CD4-positive, alpha-beta T cell treated with Interleukin-10 for 1 hour (primary cell): ENCODE measurements at places on chromosomes 2 and 18.

- DNase-seq, result no peak
Measured at GRCh38 chr2:118847762-118848172, 319 bp upstream of the EN1 start.

- no peak for DNase-seq
Measured at GRCh38 chr18:36856815-36857214, 27.9 kb downstream of the KIAA1328 start.

DNA sequence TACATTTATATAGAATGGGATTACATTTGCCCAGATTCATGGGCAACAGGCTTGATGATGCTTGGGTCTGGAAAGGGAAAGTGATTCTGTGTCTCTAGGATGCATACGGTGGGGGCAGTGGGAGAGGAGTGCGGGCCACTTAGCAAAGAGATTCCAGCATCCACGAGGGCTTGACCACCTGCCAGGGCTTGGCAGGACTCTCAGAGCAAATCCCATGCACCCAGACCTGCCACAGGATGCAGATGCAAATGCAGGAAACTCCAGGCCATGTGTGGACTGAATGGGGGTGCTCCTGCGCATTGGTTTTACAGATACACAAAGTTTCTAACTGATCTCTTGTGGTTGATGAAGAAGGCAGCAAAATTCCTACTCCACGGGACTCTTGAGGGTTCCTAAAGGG lies 334.7 kb downstream of the CYRIA start:
- no peak for DNase-seq

DNA sequence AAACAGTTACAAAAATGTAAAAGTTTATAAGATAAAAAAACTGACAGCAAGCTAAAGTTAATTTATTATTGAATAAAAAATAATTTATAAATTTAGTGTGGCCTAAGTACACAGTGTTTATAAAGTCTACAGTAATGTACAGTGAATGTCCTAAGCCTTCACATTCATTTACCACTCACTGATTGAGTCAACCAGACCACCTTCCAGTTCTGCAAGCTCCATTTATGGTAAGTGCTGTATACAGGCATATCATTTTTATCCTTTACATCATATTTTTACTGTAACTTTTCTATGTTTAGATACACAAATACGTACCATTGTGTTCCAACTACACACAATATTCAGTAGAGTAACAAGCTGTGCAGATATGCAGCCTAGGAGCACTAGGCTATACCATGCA lies 184.2 kb upstream of the LRATD1 start:
- DNase-seq, result no peak

DNA sequence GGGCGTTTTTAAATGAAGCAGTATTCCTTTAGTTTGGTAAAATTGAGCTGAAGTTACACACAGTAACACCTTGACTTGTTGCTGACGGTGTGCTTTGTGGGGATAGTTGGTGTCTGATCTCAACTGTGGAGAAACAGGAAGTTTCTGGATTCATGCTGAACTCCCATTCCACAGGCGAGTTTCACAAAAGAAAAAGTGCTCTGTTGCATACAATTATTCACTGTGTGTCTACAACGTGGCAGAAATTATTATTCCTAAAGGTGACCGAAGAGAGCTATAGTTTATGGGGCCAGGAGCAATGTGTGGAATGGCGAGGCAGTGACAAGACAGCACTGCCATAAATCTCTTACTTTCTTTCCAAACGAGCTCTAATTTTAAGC lies 463 bp upstream of the CABYR start:
- DNase-seq, result no peak

DNA sequence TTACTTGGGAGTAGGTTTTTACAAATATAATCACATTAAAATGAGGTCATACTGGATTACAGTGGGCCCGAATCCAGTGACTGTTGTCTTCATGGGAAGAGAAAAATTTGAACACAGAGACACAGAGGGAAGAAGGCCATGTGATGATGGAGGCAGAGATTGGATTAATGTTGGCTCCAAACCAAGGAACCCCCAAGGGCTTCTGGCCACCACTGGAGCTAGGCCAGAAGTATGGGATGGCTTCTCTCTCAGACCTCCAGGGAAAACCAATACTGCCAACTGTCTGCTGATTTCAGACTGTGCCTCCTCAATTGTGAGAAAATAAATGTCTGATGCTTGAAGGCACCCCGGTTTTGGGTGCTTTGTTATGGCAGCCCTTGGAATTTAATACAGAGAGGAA lies 76.0 kb downstream of the ALPK2 start:
- no peak for DNase-seq

DNA sequence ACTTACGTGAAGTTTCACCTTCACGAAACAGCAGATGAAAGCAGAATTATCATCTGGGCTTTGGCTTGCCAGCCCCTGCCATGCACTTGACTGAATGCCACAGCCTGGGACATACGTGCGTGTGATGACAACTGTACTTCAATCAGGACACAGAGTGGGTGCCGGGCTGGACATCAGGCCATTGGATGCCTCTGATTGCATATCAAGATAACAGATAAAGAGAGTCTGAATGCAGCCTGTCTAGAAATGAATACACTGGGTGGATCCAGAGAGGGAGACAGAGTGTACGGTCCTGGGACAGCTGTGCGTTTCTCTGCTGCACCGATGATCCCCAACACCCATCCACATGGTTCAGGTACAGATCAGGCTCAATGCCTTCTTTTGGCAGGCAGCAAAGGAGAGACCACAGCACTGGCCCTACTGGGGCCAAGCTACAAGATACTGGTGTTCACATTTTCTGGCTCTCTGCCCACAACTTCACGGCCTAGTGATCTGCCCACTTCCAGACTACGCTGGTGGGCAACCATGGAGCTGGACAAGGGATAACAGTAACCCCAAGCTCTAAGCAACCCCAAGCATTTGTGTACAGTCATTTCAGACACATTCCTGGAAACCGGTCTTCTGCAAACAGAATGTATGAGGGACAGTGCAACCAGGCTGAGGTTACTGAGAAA lies 35.6 kb downstream of the FBLN7 start:
- no peak for DNase-seq

DNA sequence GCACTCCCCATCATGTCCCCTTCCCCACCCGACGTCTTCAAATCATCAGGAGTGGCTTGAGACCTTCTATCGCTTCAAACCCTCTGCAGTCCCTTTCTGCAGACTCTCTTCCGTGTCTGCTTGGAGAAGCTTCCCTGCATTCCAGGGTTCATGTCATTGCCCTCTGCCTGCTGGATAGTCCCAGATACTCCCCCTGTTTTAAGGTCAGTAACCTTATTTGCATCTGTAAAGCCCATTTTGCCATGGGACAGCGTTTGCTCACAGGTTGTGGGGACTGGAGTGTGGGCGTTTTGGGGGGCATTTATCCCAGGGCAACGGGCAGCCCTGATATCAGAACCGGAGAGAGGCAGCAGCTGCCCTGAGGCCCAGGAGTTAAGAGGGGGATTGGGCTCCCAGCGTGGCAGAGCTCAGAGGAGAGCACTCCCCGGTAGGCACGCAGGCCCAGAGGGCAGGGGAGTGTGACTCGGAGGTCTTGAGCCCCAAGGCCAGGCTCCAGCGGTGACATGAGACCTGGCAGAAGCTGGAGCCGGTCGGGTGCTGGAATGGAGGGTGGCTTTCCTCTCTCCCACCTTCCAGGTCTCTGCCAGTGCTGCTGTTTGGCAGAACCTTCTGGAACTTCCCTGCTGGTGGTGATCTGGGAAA lies 73.8 kb downstream of the RTP5 start:
- DNase-seq, result no peak

GRCh38 chr2:239608260-239608659 lies 207.4 kb upstream of the HDAC4 start:
- no peak for DNase-seq

DNA sequence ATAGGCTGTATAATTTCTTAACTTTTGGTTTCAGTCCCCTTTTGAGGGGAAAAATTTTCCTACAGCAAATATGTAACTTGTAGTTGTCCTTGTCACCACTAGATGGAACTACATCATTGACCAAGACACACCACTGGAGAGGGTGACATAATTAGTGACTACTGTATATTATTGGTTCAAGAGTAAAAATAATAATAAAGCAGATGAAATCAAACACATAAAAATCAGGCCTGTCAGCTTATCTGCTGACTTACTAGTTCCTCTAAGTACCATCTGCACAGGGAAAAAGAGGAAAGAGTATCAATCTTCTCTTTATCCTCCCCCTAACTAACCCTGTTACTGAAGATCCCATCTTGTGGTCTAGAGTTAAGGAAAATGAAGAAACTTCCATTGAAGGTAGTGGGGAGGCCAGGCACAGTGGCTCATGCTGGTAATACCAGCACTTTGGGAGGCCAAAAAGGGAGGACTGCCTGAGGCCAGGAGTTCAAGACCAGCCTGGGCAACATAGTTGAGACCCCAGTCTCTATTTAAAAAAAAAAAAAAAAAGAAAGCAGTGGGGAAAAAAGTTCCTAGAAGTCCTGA lies 29.6 kb upstream of the ENOSF1 start:
- peak; percentile 67 for DNase-seq

GRCh38 chr2:227527351-227527750 lies 55.4 kb downstream of the AGFG1 start:
- no peak for DNase-seq

- DNase-seq, result no peak
Measured at GRCh38 chr2:66494708-66495107, 59.8 kb downstream of the MEIS1 start.
